ENCODE measurements at places on chromosomes 7 and 10.

DNA sequence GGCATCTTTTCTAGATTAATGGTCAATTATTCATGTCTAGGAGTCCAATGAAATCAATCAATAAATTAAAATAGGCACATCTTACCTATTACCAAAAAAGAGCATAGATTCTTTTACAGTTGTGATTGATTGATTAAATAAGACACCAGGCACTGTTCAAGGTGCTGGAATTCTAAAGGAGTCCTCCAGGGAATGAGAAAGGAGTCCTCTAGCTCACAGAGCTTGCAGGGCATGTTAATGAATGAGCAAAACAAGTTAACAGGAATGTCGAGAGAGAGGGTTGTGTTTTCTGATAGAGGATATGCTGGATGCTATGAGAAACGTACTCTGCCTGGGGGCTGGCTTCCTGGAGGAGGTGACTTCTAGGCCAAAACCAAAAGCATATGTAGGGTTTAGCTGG is 191.4 kb downstream of the BMPER start:
- no peak for DNase-seq

DNA sequence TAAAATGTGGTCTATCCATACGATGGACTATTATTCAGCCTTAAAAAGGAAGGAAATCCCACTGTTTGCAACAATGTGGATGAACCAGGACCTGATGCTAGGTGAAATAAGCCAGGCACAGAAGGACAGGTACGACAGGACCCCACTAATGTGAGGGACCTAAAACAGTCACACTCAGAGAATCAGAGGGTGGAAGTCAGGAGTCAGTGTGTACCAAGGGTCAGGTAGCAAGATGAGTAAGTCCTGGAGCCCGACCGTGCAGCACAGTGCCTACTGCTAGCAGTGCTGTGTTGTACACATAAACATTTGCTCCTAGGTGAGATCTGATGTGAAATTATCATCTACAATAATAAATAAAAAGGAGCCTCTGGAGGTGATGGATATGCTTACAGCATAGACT is 322.3 kb downstream of the GLRX3 start:
- DNase-seq: no peak

DNA sequence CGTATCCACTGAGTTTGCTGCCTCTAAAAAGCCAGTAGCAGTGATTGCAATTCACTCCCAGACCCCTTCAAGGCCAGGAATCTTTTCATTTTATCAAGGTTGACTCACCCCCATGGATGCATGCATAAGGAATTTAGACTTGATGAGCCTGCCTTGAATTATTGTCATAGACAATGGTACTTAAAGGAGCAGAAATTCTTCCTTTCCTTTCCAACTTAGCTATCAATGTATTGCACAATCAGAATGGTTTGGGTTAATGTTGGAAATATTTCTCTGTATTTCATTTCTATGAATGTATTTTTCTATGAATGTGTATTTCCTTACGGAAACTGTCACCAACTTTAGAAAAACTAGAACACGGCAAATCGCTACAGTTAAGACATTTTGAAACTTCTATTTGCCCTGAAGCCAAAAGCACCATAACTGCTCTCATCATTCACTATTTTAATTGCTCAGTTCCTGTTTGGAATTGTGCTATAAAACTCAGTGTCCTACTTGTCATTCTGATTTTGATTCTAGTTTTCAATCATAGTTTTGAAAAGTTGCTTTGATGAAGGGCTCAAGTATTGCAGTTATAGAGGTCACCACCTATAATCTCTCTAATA is 355.7 kb upstream of the AKR1E2 start:
- peak; percentile 91 for DNase-seq

DNA sequence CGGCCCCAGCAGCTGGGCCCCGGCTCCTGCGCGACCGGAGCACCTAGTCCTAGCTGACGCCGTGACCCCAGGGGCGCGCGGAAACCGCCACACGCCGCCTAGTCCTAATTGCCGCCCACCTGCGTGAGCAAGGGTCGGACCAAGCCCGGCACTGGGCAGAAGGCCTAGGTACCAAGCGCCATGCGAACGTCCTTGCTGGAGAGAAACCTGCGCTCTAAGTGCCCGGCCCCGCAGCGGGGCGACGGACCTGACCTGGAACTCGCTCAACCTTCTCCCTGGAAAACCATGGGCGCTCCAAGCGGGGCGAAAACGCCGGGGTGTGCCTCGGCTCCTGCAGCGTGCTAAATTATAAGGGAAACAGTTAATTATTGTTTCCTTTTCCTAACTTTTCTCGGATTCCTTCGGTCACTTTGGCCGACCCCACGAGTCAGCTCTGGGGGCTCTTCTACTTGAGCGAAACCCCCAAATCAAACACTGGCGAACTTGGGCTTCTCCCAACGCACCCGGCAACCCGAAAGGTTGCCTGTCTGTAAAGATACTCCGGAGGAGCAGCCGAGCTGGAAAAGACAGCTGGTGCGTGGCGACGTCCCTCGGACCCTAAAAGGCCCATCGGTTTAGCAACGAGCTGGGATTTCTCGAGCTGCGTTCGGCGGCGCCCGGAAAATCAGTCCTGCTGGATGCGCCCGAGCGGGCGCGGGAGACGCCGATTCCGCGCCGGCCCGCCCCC is 5.3 kb upstream of the EBF3 start:
- no peak for DNase-seq

DNA sequence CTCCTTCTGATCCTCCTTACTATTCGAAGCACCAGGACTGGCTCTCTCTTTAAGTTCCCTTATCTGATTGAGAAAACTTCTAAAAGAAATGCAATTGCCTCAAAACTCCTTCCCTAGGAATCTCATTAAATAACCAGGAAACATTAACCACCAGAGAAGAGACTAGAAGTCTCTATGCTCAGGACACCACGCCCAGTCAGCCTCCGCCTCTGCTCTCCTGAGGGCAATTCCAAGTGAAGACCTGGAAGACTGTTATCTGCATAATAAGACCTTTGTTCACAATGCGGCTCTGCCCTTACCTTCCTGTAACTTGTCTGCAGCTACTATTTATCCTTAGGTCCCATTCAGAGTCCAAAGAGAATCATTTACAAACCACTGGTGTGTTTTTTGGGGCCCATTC is 78.8 kb downstream of the ELMO1 start:
- DNase-seq: peak; percentile 95

DNA sequence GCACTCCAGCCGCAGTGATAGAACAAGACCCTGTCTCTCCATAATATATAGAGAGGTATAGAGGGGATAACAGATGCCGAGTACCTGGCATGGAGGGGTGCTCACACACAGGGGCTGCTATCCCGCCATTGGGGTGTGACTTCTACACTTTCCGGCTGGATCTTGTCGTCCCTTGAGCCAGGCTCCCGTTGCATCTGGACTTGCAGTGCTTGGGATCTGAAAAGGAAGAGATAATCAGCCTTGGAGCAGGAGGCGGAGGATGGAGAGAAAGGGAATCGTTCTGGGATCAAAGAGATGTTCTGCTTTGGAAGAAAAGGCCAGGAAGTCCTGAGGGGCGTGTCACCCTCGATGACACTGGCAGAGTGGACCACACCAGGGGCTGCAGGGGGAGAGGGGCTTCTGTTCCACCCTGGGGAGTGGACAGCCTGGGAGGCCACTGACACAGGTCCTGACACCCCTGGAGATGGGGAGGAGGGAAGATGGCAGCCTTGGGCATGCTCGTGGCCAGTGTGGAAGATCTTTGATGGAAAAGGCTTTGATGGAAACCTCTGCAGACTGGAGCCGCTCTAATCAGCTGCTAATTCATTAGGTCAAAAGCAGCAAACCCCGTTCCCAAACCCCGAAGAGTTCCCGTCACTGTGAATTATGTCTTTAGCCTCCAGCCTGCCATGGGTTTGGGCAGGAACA is 85.1 kb downstream of the CARD11 start:
- DNase-seq: no peak

GRCh38 chr7:131563918-131564317 is 7.5 kb upstream of the PODXL start:
- DNase-seq: no peak

GRCh38 chr10:19638896-19639233 is 177.4 kb upstream of the PLXDC2 start:
- no peak for DNase-seq

GRCh38 chr7:116353647-116354046 is 143.3 kb downstream of the TES start:
- DNase-seq: no peak

DNA sequence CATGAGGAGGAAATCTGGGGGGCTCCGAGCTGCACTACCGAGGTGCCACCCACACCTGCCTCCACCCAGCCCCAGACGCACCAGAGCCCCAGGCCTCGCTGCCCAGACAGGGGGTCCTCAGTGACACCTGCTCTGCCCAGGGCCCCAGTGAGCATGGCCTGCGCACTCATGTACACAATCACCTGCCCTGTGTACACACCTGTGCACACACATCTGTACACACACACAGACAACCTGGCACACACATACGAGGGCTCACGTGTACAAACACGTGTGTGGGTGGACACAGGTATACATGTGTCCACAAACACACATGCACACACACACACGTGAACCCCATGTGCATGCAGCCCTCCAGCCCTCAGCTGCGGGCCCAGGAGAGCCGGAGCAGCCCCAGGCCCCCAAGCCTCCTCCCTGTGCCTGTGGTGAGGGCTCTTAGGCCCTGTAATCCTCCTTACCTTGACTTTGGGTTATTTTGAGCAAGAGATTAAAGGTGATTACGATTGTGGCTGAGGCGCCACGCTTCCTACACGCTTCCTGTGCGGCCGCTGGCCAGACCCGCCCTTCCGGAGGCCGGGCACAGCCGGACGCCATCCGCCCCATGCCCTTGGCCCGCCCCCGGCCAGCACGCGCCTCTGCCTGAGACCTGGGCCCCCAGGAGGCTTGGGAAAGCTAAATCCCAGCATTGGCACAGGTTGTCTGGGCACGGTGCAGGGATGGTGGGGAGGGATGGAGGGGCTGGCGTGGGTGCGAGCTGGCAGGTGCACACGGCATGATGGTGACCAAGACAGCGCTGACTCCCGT is 71.9 kb downstream of the ELFN1 start:
- no peak for DNase-seq

DNA sequence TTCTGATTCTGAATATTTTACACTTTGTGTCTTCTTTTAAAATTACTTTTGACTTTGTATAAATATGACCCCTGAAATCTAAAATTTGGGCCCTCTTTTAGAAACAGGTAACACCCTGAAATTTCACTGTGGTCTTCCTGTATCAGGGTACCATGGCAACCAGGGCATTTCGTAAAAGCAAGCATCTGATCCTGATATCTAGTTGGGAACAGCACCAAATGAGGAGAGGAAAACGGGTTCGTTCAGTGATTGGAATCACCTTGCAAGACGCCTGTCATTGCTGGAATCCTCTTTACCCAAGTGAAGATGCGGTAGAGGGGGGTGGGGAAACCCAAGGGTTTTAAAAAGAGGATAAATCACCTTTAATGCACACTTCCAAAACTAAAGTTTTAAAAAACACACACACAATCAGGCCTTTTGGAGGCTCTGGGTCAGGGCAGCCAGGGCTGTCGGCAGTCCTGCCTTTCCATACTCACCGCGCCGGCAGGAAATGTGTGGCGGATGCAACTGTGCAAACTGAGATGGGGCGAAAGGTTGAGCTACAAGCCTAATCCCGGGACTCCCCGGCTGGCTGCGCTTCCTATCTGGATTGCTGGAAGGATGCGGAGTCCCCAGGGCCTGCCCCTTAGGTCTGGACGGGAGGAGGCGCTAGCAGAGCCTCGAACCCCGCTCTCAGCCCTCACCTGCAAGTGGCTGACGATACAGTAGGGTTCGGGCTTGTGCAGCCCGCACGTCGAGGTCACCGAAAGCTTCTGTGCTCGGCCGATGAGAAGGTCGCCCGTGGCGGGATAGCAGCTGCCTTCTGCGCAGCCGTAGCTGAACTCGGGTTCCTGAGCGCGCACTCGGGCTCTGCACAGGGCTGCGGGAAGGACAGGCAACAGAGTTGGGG is 1.8 kb downstream of the LAMB1 start:
- peak; percentile 47 for DNase-seq

DNA sequence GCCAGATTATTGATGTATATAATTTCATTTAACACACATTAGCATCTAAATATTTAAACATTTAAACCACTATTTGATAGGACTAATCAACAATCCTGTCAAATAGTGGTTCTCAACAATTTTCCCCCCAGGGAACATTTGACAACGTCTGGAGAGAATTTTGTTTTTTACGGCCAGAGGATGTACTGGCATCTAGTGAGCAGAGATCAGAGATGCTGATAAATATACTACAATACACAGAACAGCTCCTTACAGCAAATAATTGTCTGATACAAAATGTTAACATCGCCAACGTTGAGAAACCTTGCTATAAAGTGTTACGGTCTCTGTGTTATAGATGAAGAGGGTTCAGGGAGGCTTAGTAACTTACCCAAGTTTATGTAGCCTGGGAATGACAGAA is 25.0 kb upstream of the TMEM229A start:
- DNase-seq: peak; percentile 39

GRCh38 chr7:93817526-93817925 is 73.0 kb downstream of the TFPI2 start:
- DNase-seq: no peak

GRCh38 chr7:108611268-108611667 is 41.6 kb downstream of the DNAJB9 start:
- DNase-seq: peak; percentile 80

DNA sequence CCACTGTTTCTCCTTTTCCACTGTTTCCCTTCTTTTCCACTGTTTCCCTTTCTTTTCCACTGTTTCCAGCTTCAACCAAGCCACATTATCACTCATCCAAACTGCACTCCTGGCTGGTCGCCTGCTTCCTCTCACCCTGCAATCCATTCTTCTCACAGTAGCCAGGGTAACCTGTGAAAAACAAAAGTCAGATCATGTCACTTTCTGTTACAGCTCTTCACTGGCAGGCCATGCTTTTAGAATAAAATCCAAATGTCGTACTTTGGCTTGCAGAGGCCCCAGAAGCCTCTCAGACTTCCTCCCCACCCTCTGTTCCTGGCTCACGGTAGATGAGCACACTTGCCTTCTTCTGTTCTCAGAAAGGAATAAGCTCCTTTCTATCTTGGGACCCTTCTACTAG is 33.9 kb downstream of the STARD3NL start:
- no peak for DNase-seq

DNA sequence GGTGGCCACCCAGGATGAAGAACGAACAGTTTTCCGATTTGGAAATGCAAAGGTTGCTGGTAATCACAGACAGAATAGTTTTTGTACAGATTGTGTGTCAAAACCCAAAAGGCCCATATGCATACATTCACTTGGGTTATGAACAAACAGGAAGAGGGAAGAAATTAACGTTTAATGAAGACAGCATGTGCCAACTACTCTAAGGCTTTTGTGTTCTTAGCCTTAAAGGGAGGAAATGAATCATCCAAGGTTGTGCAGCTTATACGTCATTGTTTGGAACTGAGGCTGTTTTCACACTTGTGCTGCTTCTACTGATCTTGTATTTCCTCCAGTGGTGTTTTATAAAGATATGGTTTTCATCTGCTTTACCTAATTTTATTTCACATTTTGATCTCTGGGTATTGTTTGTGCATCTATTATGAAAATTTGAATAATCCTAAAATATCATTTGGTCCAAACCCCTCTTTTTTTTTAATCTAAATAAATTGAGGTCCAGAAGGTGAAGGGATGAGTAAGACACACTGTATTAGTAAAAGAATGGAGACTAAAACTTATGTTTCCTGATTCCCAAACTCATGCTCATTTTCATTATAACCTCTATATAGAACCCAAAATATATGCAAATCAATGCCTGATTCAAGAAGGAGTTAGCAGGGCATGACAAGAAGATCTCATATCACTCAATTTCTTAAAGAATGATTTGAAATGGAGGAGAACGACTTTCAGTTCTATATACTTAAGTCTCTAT is 373.1 kb downstream of the THSD7A start:
- no peak for DNase-seq

All from trophoblast cell (in vitro differentiated cells and primary cell).